ENCODE measurements at places on chromosomes 3 and 15.

GRCh38 chr3:187079090-187080022 lies 59.9 kb downstream of the RPL39L start:
- DNase-seq: no peak

DNA sequence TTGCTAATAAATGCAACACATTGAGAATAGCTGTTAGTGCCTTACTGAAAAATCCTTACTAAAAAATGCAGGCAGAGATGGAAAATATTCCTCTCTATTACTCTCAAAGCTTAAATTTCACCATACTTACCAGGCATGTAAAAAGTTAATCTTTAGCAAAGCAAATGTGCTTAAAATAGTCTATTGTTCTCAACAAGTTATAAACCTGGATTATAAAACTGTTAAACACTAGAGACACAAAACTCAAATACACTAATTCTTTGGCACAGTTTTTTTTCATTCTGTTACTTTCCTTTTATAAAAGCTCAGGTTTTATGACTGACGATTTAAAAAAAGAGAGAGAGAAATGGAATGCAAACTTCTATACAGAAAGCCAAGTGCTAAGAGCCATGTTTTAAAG lies 119.8 kb downstream of the THRB start:
- DNase-seq: no peak

GRCh38 chr3:102068736-102069135 lies 219.4 kb downstream of the NFKBIZ start:
- DNase-seq: no peak

DNA sequence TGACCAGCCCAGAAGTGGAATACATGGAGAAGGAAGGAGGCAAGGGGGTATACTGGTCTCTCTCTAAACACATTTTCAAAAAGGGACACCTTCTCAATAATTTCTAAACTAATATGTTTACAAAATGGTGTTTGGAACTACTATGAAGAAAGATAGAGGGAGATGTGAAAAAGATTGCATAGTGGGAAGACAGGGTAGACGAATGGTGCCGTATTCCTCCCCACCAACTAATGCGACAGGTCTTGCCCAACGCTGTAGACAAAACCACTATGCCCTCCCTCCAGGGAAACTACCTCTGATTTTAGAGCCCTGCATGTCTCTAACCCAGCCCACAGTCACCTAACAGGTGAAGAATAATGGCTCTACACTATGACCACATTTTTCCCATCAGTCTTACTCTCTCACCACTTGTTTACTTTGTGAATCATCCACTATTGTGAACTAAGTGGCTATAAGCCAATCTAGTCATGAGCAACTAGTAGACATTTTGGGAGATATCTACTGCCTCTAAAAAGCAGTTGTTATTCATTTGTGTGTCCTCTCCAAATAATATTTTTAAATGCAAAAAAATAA lies 108.2 kb upstream of the UBE2E2 start:
- DNase-seq: no peak

GRCh38 chr3:16439848-16440708 lies 73.4 kb downstream of the RFTN1 start:
- no peak for DNase-seq

Data from cortex of kidney (tissue), 1 donor.